Mesothelial cell of epicardium (in vitro differentiated cells): ENCODE measurements at places on chromosomes 13 and 19.

- no peak for DNase-seq
Observed at GRCh38 chr13:93965587-93965986, 513.9 kb downstream of the DCT start.

GRCh38 chr19:4704317-4704673 lies 19.3 kb downstream of the DPP9 start:
- no peak for DNase-seq

GRCh38 chr13:113922412-113923118 lies 51.3 kb downstream of the C13orf46 start:
- no peak for DNase-seq

GRCh38 chr13:94956417-94957110 lies 244.2 kb upstream of the SOX21 start:
- no peak for DNase-seq

DNA sequence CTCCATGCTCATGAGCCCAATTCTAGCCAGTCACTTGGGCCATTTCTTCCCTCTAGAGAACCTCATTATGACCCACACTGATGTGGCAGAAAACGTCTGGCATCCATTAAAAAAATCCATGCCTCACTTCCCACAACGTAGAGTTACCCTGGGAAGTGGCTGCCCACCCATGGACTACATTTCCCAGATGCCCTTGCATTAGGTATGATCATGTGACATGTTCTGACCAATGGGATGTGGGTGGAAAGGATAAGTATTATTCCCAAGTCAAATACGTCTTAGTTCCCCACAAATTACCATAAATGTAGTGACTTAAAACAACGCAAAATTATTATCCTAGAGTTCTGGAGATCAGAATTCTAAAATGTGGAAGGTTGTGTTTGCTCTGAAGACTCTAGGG lies 47.9 kb upstream of the ZNRF4 start:
- no peak for DNase-seq

DNA sequence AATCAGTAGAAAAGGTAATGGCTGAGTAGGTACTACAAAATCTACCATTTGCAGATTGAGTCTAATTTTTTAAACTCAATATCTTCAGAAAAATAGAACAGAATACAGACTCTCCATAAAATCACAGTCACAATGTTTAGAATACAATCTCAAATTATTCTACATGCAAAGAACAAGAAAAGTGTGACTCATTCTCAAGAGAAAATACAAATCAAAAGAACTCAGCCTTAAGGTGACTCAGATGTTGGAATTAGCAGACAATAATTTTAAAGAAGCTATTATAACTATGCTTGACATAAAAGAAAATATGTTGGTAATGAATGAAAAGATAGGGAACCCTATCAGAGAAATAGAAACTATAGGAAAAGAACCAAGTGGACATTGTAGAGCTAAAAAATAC lies 78.9 kb downstream of the RXFP2 start:
- no peak for DNase-seq

- DNase-seq, result no peak
Observed at GRCh38 chr13:31172535-31172934, 10.8 kb upstream of the HSPH1 start.

DNA sequence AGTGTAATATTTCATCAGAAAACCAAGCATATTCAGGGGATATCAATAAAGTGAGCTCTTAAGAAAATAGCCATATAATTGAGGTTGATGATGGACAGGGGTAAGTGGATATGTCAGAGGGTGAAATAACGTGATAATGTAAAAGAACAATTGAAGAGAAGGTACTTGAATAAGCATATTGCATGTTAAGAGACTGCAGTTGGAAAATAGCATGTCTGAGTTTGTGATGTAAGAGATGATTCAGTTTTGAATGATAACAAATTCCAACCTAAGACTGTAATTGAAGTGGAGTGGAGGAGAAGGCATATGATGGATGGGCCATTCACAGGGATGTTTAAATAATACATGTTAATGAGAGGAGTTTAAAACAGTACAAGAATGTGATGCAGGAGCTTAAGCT lies 1633.5 kb downstream of the SLITRK1 start:
- DNase-seq, result no peak

GRCh38 chr13:113832205-113832604 lies 31.7 kb downstream of the GAS6 start:
- DNase-seq, result no peak

GRCh38 chr19:2867025-2867991 lies at the start of gene ZNF556:
ZNF556 (plus strand) TSS chr19:2867335; CDS start chr19:2867422, 87 bp downstream.
- DNase-seq, result no peak

GRCh38 chr13:112664501-112665203 lies 25.2 kb upstream of the ATP11A start:
- no peak for DNase-seq

DNA sequence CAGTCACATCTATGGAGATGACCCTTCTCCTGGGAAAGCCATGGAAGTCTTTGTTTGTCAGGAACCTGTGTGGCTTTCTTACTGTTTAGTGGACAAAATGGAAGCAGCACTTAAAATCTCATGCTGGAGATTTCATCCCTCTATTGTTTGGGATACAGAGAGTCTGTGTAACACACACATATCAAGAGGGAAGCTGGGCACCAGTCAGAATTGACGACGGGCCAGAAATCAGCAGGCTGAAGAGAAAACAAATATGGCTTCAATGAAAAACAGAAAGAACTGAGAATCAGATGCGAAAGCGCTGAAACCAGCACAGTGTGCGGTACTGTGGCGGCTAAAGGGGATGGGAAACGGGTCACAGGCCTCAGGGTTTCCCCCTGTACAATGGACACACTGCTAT lies 72.2 kb upstream of the WASF3 start:
- no peak for DNase-seq

DNA sequence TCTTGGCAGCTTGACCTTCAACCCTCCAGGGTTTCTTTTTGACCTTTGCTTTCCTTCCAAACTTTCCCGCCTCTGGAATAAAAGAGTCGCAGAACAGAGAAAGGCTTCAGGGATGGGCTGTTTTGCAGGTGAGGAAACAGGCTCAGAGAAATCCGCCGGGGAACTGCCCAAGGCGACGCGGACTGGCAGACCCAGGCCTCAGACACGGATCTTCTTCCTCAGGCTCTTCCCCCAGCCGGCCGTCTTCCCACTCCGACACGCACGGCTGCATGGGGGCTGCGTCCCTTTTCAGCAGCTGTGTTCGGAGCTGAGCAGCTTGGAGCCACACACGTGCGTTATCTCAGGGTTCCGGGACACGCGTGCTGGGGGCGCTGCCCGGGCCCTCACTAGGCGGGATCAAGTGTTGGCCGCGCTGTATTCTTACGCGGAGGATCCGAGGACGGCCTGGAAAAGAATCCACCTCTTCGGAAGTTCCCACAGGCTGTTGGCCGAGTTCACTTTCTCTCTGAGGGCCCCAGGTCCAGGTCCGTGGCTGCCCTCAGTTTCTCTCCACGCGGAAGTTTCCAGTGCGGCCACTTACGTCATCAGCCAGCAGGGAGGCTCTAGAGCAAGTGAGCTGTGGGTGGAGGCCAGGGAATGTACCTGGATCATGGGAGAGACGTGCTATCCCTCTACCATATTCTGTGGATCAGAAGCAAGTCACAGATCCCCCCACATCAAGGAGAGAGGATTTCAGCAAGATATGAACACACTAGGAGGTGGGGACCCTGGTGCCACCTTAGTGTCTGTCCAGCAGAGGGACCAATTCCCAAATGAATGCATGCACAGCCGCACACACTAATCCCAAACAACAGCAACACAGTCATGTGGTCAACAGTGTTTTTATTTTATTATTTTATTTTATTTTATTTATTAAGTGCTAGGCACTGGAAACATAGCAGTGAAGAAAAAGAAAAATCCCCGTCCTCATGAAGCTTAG lies 100.4 kb downstream of the ING1 start:
- DNase-seq, result no peak
